Kidney epithelial cell (primary cell): ENCODE measurements at places on chromosomes 12 and 14.

GRCh38 chr14:47730296-47730695 is 54.9 kb upstream of the MDGA2 start:
- no peak for DNase-seq

DNA sequence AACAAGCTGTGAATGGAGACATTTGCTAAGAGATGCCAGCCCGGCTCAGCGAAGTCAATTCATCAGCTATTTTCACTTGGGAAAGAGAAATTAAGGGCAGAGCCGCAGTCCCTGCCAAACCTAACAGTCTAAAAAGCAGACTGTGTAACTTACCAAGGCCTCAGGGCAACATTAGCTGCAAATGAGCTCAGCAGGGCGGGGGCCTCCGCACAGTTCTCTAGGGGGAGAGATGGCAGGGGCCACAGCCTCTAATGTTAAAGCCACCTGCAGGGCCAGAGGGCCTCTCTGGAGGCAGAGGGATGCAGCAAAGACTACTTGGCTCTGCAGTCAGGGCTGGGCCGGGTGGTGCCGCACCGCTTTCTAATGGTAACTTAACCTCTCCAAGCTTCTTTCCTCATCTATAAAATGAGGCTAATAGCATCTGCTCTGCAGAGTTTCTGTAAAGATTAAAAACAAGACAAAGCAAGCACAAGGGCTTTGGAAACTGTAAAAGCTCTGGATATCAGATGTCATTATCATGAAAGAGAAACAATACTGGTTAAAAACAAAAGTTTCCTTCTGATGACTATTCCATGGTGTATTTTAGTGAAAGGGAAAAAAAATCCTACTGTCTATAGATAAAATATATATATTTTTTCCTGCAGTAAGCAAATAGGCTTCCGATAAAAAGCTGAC is 13.4 kb upstream of the GPRC5A start:
- no peak for DNase-seq

- no peak for DNase-seq
Observed at GRCh38 chr12:44775901-44776300, 100.2 kb downstream of the NELL2 start.

DNA sequence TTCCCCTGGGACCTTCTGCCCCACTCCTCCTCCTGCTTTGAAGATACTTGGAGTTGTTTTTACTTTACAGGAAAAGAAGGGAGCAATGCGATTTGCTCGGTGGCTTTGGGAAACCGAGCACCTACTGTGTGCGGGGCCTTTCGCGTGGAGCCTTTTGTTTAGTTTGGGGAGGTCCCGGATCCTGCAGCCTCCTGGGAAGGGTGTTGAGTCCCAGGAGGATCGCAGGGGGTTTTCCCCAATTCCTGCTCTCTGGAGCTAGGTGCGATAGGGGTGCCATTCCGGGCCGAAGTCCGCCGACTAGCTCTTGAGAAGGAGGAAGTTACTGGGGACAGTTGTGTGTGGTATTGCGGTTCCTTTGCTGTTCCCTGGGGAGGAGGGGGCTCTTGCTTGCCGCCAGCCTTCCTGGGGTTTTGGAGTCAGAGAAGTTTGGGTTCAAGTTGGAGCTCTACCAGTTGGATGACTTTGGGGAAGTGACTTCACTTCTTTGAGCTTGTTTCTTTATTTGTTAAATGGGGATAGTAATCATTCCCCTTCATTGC is 1.1 kb downstream of the BRI3BP start:
- no peak for DNase-seq

- no peak for DNase-seq
Observed at GRCh38 chr12:123280971-123281370, 9.3 kb upstream of the CDK2AP1 start.

GRCh38 chr12:52903285-52903854 is 1.5 kb downstream of the KRT8 start:
- DNase-seq = no peak

- no peak for DNase-seq
Observed at GRCh38 chr14:104856869-104857860, 7.9 kb upstream of the CEP170B start.

- DNase-seq = no peak
Observed at GRCh38 chr14:90193925-90194324, 62.4 kb upstream of the PSMC1 start.

GRCh38 chr14:94381149-94382030 is 7.0 kb downstream of the SERPINA1 start:
- no peak for DNase-seq

- DNase-seq = no peak
Observed at GRCh38 chr12:121581686-121582429, 1.0 kb upstream of the KDM2B start.

GRCh38 chr12:101599311-101599710 is 4.5 kb downstream of the MYBPC1 start:
- DNase-seq = no peak

DNA sequence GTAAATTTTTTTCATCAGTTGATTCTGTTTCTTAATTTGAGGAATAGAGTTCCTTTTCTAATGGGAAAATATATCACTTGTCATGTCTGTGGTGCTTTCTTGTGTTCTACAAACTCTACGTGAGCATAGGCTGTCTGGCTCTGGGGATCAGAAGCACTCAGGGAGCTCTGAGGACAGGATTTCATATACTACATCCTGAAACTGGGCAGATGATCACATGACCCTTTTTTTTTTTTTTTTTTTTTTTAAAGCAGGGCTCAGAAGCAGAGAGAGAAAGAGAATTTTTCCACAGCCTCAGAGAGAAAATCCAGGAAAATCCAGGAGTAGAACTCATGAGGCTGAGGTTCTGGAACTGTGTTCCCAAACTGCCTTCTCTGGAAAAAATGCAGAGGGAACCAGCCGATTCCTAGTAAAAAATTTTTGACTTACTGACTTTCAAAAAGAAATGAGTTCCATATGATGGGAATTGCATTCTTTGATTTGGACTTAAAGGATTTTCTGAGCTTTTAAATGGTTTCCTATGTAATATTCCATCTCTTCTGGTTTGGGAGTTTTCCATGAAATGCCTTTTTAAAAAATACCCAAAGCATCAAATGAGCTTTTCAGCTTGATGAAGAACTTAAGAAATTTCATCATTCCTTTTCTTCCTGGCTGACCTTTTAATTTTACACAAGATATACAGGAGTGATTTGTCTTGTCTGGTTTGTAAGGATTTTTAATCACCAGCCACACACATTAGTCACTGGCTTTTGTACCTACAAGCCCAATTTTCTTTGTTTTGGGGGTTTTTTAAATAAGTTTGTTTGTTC is 183.1 kb upstream of the HIF1A start:
- DNase-seq = no peak

GRCh38 chr12:98446060-98446459 is 69.3 kb upstream of the TMPO start:
- no peak for DNase-seq

DNA sequence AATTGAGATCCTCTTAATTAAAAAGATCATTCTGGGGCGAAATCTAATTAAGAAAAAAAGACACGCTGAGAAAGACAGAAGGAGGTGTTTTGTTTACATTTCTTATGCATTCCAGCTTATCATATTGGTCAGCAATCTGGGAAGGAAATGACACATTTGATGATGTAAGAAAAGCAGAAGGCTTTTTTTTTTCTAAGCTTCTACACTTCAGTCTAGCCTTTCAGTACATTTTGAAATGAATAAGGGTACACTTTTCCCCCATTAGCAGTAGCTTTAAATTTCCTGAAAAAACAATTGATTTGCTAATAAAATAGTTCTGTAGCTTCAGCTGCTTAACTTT is 5.9 kb upstream of the GSC start:
- DNase-seq = no peak

DNA sequence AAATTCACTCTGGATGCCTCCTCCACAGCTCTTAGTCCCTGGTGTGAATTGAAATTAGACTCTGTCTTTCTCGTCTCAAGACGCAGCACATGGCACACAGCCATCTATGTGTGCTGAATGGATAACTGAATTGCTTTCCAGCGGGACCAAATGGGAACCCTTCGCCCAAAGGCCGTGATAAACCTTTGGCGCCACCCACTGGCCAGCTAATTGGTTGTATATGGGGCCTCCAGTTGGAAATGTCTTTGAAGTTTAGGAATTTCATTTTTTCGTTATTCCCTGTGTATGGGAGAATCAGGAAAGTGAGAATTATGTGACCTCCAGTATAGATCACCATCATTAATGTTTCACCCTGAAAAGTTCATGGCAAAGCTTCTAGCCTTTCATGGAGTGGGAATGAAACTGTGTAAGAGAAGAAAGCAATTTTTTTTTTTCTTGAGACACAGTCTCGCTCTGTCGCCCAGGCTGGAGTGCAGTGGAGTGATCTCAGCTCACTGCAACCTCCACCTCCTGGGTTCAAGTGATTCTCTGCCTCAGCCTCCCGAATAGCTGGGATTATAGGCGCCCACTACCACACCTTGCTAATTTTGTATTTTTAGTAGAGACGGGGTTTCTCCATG is 9.8 kb upstream of the HSP90AA1 start:
- DNase-seq = no peak

DNA sequence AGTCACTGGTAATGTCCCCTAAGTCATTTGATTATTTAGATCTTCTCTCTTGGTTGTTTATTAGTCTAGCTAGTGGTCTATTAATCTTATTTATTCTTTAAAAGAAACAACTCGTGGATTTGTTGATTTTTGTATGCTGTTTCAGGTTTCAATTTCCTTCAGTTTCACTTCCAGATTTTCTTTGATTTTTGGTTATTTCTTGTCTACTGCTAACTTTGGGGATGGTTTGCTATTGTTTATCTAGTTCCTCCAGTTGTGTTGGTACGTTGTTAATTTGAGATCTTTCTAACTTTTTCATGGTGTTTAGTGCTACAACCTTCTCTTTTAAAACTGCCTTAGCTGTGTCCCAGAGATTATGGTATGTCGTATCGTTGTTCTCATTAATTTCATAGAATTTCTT is 18.5 kb upstream of the CD69 start:
- DNase-seq = no peak

GRCh38 chr12:86719381-86719780 is 463.2 kb upstream of the MGAT4C start:
- DNase-seq = no peak

- no peak for DNase-seq
Observed at GRCh38 chr12:27818401-27818918, 38.4 kb upstream of the MANSC4 start.

GRCh38 chr12:55666508-55666907 is 29.8 kb downstream of the OR10P1 start:
- DNase-seq = no peak

DNA sequence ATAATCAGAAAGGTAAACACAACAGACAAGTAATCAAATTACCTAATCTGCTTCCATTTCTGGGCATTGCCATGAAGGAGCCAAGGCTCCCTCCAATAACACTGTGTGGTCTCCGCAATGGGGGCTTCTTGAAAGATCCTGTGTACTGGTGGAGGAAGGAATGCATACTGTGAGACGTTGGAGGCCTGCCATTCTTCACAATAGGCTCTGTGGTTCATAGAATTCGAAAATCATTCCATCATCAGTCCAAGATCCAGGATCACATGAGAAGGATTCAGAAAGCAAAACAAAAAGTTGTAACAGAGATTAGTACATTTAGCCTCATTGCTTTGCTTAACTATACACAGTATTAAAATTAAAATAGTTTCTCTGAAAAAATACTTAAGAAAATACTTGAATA is 76.3 kb downstream of the CDK17 start:
- no peak for DNase-seq

- no peak for DNase-seq
Observed at GRCh38 chr12:56408799-56409417, 40.3 kb downstream of the TIMELESS start.

GRCh38 chr12:67927324-67927723 is 61.9 kb upstream of the IFNG-AS1 start:
- no peak for DNase-seq

- DNase-seq = no peak
Observed at GRCh38 chr12:103397536-103397935, 98.2 kb downstream of the C12orf42 start.

GRCh38 chr12:49706351-49707127 is 666 bp downstream of the FMNL3 start:
- DNase-seq = no peak

DNA sequence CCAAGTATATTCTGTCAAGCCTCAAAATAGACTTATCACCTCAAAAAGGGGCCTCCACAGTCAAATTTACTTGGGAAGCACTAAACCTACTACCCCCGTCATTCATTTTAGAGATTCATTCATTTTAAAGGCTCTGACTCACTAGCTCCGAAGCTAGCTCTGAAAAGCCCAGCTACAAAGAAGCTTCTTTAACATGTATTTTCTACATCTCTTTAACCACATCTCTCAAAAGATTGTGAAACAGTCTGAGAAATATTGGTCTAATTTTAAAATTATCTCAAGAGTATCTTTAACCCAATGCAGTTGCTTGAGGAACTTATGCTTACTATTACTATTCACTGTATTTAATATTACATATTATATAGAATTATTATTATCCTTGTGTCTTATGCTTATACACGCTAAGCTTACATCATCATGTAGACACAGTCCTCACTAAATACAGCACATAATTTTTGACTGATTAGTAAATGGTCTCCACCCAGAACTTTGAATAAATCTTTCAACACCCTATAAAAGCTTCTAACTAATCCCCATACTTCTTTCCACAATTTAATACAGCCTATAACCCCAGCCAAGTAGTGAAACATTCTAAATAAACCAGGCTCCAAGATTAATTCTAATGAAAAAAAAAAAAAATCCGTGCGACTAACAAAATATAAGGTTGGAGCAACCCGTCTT is 7.8 kb downstream of the NT5DC3 start:
- DNase-seq = no peak

- DNase-seq = no peak
Observed at GRCh38 chr14:103091041-103091882, 3.3 kb upstream of the EXOC3L4 start.

- peak; percentile 90 for DNase-seq
Observed at GRCh38 chr12:133080368-133081158, at the start of gene ZNF140. Gene ZNF140 (plus strand): TSS chr12:133080923. CDS start chr12:133081321, 398 bp downstream.

DNA sequence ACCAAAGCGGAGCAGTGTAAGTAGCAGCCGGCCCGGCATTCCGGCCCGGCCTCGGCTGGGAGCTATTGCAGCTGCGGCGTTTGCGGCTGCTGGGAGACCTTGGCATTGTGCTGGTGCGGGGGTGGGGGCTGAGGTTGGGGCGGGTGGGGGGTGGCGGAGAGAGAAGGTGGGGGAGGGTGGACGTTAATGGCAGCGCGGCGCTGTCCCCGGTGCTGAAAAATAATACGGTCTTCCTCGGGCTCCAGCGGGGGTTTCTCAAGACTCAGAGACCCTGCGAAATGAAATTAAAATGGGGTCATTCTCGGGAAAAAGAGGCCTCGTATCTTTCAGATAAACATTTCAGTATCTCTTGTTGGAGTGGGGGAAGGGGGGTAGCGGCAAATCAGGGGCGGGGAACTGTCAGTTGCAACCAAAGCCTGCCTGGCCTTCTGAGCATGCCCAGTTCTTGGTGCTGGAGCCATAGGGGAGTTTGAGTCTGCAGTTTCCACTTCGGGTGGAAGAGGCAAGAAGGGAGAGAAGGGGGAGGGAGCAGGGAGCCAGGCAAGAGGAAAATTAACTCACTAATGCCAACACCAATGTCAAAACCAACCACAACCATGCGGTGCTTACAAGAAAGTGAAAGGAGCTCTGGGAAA is 414 bp downstream of the UNC79 start:
- DNase-seq = no peak

- DNase-seq = peak; percentile 49
Observed at GRCh38 chr12:123897221-123897620, 75.4 kb downstream of the CCDC92 start.

GRCh38 chr14:90781876-90782275 is 34.4 kb downstream of the TTC7B start:
- no peak for DNase-seq

GRCh38 chr12:53236443-53237111 is 4.6 kb upstream of the RARG start:
- DNase-seq = no peak
